ENCODE measurements at places on chromosomes 2 and 18.

DNA sequence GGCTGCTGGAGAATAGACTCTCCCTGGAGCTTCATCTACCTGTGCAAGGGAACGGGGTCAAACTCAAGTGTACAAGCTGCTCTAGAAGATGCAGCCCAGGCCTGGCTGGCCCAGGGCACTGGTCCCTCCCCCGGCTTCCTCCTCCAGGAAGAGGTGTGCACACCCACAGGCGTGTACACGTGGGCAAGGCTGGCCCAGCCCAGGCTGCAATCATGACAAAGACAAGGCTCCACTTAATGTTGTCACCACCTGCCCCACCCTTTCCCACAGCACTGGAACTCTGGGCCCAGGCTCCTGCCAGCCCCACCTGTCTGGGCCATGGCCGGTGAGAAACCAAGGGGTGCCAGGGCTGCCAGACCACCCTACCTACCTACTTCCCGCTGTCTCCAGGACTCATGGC, 29.6 kb upstream of the ALPP start:
- no peak for DNase-seq
- H3K4me1 ChIP-seq: peaks cover 20% of the 10 kb centered on the region
- H3K36me3 ChIP-seq: no peaks in the 10 kb centered on the region
- no peak overlapping the region for H3K27ac ChIP-seq
- H3K4me3 ChIP-seq: no peak overlapping the region
- H3K27me3 ChIP-seq: peaks cover 7% of the 10 kb centered on the region

GRCh38 chr2:73032702-73033097, 38.8 kb downstream of the SFXN5 start:
- no peaks in the 10 kb centered on the region for H3K27me3 ChIP-seq
- no peak for DNase-seq
- H3K36me3 ChIP-seq: no peaks in the 10 kb centered on the region
- H3K27ac ChIP-seq: no peak overlapping the region
- H3K4me3 ChIP-seq: no peak overlapping the region
- no peaks in the 10 kb centered on the region for H3K4me1 ChIP-seq

DNA sequence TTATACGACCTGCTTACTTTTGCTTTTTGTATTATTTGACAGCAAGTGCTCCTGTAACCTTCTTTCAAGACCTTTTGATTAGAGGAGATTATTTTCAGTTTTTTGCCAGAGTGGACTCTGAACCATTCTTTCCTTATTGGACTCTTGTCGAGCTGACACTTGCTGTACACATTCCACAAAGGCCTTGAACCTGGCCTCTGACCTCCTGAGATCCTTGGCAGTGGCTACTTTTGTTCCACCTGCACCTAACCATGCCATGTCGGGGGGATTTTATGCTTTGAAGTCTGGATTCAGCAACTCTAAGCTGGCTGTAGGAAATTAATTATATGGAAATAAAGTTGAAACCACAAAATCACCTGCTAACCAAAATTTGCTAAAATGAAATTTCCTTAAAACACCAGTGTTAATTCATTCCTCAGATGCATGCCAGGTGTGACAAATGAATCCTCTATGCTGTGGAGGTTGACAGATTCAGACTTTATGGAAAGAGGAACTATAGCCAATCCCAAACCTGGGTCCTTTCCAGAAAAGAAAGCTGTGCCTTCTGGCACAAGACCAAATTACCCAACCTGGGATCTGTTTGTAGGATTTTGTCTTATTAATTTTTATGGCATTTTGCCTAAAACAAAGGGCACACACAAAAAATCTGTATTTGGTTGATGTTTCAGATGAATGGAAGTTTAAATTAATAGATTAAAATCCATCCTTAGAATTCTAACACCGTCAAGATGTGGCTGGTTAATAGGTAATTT, 110.4 kb downstream of the CDC42EP3 start:
- no peaks in the 10 kb centered on the region for H3K27me3 ChIP-seq
- no peak for DNase-seq
- H3K27ac ChIP-seq: no peak overlapping the region
- H3K4me3 ChIP-seq: no peak overlapping the region
- H3K4me1 ChIP-seq: no peaks in the 10 kb centered on the region

DNA sequence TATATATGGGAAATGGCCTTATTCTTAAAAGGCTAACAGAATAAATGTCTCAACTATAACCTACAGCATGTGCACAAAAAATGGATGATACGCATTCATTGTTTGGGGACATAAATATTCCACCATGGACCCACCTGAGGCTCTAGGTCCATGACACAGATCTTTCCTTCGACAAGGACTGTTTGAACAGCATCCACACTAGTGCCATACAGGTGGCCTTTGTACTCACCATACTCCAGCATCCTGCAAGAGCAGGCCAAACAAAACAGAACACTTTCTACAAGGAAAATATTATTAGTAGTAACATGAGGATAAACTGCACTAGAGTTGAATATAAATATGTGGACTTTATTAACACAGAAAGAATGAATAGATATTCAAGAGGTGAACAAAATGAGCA, 6.1 kb upstream of the TMEM237 start:
- H3K4me1 ChIP-seq: peaks cover 5% of the 10 kb centered on the region
- no peak for DNase-seq
- no peak overlapping the region for H3K4me3 ChIP-seq
- H3K27me3 ChIP-seq: no peaks in the 10 kb centered on the region

All from vagina (tissue), 2 donors.